ENCODE measurements at places on chromosomes 1 and 21.

DNA sequence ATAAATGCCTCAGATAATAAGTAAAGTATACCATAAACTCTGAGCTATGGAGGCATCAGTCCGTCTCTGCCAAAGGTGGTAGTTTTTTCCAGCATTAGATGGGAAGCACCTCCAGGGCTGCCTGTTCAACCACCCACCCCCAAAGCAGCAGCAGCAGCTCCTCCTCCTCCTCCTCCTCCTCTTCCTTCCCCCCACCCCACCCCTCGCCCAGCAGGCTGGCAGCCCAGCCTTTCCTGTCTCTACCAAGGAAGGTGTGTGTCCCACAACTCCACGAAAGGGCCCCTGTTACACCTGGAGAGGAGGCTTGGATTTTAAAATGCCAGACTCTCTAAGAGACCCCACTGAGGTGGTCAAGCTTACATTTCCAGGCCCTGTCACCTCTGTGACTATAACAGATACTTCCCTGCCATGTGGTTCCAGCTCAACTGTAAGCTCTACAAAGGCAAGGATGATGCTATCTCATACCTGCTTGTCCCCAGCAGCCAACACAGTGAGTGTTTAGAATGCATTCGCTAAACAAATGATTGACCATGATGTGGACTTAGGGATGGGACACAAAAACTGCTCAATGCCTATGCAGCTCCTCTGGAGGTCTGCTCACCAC lies 76.7 kb downstream of the GFI1 start:
- DNase-seq: no peak

GRCh38 chr1:11338284-11338924 lies 65.4 kb downstream of the UBIAD1 start:
- no peak for DNase-seq

- no peak for DNase-seq
Measured at GRCh38 chr1:199279872-199280645, 641.2 kb downstream of the PTPRC start.

GRCh38 chr1:235329139-235329902 lies 951 bp downstream of the GGPS1 start:
- peak; percentile 27 for DNase-seq

GRCh38 chr1:220527279-220527907 lies 543 bp upstream of the MARK1 start:
- DNase-seq: no peak

- no peak for DNase-seq
Measured at GRCh38 chr1:10612436-10613160, 137.8 kb downstream of the PEX14 start.

GRCh38 chr1:58618303-58618702 lies 41.3 kb upstream of the TACSTD2 start:
- DNase-seq: no peak

GRCh38 chr1:201495551-201496295 lies 11.2 kb downstream of the CSRP1 start:
- no peak for DNase-seq

DNA sequence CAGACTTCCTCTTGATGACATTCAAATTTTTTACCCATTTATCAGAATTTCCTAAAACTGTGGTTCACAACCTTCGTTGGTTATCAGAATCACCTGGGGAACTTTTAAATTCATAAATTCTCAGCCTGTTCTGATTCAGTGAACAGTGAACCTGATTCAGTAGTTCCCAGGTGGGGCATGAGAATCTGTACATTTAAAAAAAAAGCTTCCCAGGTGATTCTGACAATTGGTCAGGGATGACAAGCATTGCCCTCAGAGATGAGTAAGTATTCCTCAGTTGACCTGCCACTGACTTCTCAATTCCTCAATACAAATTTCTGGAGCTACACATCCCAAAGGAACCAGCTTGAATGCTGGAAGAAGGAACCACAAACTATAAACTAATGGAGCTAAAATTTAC lies 23.5 kb upstream of the CR2 start:
- no peak for DNase-seq

- DNase-seq: no peak
Measured at GRCh38 chr1:14952626-14953314, 200.8 kb upstream of the TMEM51 start.

DNA sequence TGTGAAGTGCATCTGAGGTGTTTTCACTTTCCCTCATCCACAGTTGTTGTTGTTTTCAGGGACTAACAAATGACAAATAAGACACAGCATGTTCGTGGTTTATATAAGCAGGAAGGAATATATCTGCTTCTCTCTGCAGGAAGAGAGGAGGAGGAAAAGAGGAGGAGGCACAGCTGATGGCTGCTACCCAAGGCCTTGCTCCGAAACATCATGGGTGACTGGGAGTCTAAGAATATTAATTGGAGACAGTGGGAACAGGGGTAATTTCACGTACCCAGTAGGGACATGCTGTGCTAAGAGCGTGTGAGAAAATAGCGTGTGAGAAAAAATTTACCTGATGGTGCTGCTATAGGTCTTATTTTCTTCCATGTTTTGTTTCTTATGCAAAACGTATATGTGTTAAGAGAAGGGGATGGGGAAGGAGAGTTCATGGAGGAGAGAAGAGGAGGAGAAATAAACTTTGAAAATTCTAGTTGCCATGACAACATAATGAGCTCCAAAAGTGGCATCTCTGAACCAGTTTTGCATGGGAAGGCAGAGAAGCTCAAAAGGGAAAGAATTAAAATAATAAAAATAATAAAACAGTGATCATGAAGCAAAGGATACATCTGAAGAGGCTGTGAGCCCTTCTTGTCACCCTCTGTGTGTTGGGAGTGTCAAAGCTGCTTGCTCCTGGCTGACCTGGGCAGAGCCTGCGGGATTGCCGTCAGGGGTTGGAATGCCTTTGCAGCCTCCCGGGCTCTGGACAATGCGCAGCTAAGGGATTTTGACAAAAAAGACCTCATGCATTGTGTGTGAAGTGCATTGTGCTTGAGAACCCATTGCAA lies 192.0 kb downstream of the CACNA1E start:
- no peak for DNase-seq

GRCh38 chr1:235898126-235898525 lies 31.4 kb upstream of the LYST start:
- no peak for DNase-seq

DNA sequence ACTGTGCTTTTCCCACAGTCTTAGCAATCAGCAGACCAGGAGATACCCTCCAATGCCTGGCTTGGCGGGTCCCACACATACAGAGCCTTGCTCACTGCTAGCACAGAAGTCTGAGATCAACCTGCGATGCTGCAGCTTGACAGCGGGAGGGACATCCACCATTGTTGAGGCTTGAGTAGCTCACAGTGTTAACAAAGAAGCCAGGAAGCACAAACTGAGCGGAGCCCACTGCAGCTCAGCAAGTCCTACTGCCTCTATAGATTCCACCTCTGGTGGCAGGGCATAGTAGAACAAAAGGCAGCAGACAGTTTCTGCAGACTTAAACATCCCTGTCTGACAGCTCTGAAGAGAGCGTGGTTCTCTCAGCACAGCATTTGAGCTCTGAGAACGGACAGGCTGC lies 33.4 kb downstream of the MNDA start:
- DNase-seq: no peak

DNA sequence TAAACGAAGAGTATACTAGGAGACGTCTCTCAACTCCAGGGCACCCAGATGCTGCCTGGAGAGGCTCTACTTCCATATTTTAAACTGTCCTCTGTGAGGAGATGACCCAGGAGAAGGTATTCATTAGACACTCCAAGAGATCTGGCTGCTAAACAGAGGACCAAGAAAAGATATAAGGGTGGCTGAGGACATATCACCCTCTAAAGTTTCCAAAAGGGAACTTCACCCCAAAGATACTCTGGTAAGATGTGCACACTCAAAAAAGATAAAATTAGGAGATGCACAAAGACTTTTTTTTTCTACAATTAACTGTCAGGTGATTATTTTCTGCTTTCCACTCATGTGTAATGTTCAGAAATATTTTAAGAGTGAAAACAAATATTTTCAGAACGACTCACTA lies 1.4 kb downstream of the ZNF670 start:
- no peak for DNase-seq

DNA sequence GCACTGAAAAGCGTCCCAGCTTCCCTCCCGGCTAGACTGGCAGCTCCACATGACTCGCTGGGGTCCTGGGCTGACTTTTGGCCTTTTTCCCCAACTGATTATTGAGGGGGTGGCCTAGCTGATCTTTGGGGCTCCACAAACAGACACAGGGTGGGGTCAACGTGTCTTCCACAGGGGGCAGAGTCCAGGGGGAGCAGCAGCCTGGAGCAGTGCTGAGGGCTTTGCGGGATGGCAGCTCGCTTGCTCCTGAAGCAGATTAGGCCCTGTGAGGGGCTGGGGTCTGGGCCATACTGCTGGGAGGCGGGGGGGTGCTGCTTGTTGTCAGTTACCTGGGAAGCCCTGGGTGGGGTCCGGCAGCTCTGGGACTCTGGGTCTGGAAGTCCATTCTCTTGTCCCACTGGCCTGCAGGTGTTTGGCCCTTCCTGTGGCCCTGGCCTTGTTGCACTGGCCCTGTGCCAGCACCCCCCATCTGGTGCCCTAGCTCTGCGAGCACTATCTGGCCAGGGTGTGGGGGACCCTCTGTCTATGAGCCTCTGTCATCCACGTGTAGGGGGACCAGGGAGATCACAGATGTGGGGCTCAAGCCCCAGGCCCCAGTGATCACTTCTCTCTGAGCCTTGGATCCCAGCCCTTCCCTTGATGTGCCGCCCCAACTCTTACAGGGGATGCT lies 12.3 kb upstream of the HES5 start:
- DNase-seq: no peak

DNA sequence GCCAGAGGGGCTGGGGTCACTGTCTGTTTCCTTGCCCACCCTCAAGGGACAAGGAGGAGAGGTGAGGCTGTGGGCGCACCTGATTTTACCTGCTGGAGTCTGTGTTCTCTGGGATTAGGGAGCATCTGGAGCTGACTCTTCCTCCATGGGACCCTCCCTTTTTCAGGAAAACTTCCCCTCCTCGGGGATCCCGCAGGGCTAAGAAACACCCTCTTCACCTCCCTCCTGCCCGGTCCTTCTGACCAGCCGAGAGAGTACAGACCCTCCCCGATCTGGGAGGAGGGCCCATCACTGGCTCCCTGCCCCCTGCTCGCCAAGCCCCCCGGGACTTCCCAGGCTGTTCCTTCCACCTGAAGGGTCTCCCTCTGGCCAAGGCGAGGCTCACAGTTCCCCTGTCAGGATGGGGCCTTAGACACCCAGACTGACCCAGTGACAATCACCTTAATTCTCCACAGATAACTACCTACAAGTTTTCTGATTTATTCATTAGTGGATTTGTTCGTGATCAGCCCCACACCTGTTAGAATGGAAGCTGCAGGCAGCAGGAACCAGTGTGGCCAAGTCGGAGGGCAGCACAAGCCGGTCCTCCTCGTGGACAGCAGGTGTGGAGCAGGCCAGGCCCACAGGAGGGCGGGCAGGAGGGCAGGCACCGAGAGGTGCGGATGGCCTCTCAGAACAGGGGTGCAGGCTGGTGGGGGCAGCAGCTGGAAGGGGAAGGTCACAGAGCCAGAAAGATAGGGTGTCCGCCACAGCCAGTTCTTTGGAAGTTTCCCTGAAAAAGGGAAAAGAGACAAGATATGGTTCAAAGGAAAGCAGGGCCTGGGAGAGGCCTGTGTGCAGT lies 15.9 kb upstream of the SAMD11 start:
- DNase-seq: no peak

GRCh38 chr21:45482899-45483821 lies 59.1 kb downstream of the SLC19A1 start:
- no peak for DNase-seq

DNA sequence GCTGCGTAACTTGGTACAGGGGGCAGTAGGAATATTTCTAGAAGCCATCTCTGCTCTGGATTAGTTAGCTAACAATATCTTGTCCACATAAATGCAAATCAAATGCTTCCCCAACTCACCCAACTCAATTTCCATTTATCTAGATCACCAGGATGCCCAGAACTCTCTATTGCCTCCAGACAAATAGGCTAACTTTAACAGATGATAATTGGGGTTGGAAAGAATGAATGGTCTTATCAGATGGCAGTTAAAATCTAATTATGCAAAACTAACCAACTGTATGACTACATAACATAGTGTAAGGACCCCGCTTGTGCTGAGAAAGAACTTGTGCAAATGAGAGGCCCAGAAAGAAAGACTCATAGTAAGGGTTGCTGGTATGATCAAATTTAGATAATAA lies 1024.8 kb downstream of the PLA2G4A start:
- DNase-seq: no peak

DNA sequence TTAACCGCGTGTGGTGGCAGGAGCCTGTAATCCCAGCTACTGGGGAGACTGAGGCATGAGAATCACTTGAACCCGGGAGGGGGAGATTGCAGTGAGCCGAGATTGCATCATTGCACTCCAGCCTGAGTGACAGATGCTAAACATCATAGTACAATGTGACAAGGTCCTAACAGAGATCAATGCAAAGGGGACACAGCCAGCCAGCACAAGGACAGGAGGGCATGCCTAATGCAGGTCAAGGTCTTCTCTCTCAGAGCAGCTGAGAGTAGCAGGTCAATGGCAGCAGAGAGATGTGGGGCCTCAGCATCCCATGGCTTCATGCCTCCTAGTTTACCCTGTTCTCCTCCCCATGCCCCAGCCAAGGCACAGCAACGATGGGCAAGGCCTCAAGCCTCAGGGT lies 3.0 kb upstream of the SMIM11 start:
- no peak for DNase-seq

DNA sequence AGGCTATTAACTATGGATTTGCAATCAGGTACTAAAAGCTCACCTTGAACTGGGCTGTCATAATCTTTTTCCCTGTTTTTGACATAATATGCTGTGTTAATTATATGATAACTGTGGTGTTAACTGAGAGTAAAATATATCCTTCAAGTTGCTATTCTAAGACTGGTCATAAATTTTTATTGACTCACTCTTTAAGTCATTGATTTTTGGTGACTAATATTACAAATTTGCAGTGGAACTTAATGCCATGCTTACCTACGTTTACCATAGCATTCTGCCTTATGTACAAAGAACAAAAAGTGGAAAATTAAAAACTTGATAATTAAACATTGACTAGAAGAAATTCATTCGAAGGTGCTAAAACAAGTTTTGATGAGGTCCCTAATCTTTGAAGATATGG lies 872.4 kb downstream of the BRINP3 start:
- DNase-seq: no peak

GRCh38 chr1:181685211-181685610 lies 201.9 kb downstream of the CACNA1E start:
- no peak for DNase-seq

DNA sequence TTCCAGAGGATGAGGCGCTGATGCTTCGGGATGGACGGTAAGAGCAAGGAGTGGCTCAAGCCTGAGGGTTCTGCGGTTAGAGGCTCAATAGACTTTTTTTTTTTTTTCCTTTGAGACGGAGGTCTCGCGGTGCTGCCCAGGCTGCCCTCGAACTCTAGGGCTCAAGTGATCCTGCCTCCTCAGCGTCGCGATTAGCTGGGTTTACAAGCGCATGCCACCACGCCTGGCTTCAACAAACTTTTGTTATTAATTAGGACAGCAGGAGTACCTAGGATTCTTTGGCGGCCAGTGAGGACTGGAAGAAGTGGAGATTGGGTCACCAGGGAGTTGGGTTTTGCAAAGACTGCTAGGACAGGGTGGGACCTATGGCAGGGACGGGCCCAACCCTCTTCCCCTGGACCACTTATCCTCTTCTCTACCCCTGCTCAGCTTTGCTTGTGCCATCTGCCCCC lies 587 bp downstream of the SCNM1 start:
- DNase-seq: no peak
